Urothelium cell line (cell line): ENCODE measurements at places on chromosomes 12 and 14.
A peak's percentile ranks its signal among the peaks of the same experiment; 100 is the strongest.

- DNase-seq: no peak
Measured at GRCh38 chr12:47993491-47993890, 10.8 kb downstream of the COL2A1 start.

GRCh38 chr12:130139567-130140421, 22.5 kb upstream of the FZD10 start:
- DNase-seq: no peak

DNA sequence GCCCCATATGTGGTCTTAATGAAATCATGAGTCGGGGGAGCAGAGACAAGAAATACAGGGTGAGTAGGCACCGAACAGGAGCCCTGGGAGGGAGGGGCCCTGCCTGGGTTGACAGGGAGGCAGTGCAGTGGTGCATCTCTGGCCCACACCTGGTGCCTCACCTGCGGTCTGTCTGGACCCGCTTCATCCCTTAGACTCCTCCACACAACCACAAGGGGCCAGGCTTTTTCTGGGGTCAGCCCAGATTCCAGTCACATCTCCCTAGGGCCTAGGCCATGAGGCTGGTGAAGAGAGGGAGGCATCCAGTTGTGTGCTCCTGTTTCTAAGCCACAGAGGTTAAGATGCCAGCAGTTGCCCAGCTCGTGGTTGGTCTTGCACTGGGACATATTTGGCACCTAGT, 343.3 kb upstream of the FKBP4 start:
- DNase-seq: no peak

GRCh38 chr12:132029503-132030300, 80.0 kb downstream of the EP400 start:
- DNase-seq: no peak

- DNase-seq: no peak
Measured at GRCh38 chr14:91961297-91962220, 14.1 kb upstream of the FBLN5 start.

DNA sequence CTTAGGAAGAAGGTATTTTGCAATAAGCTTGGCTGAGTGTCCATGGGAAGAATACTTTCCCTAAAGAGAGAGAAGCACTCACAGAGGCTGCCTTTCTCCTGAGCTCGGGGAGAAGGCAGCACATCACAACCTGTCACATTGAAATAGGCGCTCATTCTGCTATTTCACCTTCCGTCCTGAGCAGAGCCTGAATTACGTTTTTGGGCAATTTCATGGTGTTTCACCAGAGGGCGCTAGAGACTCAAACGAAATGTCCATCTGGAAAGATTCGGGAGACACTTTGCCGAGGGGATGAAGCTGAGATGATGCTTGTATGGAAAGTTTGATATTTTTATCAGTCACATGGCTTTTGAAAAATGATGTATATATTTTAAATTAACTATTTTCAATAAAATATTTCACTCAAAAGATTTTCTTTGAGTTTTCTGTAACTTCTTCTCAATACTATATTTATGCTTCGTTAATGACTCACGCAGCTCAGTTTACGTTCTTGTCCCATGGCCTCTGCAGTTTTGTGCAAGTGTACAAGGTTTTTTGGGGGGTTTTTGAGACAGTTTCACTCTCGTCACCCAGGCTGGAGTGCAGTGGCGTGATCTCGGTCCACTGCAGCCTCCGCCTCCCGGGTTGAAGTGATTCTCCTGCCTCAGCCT, 17.4 kb upstream of the B4GALNT3 start:
- DNase-seq: peak; percentile 74

DNA sequence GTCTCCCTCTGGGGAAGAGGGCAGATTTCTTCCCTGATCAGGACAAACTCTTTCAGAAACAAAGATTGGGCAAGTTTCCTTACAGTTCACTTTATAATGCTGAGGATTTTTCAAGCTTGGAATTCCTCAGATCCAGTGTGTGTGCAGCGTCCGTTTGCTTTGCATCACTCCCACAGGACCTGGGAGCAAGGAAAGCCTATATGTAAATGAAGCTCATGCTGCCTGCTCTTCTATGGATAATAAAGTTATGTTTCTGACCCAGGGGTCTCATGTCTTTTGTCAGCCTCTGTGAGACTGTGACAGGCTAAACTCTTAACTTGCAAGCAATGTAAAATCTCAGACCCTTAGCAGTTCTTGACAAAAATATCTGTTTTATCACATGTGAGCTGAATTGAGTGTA, 41.6 kb downstream of the TRHDE start:
- DNase-seq: no peak

- DNase-seq: no peak
Measured at GRCh38 chr12:116640281-116640680, 81.1 kb downstream of the MAP1LC3B2 start.

GRCh38 chr14:98924046-98924445, 348.0 kb downstream of the BCL11B start:
- no peak for DNase-seq

- DNase-seq: no peak
Measured at GRCh38 chr12:132366341-132366861, 37.0 kb upstream of the GALNT9 start.

DNA sequence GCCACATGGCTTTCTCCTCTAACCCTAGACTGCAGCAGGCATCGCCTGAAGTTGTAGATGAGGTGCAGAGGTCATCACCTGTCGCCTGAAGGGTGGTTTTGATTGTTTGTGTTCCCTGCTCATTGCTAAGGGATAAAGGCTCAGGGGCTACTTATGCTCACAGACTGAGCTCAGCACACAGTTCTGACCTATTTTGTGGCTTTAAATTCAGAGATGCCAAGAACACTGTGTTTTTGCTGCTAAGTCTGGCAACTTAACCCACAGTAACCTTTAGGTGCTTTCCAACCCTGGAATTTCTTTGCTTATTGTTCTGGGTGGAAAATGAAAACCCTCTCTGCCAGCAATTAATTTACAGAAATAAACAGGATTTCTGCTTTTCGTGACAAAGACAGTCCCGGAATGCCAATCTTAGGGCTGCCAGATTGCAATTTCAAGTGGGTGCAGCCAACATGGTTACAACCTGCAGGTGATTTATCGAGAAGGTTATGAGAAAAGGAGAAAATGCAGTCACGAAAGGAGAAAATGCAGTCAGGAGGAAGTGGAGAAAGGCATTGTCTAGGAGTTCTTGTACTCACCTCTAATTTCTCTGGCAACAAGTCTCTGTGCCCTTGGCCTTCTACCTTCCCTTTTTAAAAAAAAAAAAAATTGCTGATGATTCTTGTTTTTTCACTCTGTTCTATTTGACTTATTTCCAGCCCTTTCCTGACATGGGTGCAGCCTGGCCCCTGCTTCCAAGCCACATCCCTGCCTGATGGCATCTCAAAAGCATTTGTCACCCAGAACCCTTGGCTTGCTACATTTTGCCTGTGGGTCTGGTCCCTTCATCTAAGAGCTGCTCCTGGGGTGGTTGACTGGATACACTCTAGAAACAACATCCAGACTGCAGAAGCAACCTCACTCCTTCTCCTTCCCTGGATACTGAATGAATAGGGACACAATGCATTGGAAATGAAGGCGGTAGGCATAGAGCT, 23.3 kb downstream of the NPC2 start:
- no peak for DNase-seq

DNA sequence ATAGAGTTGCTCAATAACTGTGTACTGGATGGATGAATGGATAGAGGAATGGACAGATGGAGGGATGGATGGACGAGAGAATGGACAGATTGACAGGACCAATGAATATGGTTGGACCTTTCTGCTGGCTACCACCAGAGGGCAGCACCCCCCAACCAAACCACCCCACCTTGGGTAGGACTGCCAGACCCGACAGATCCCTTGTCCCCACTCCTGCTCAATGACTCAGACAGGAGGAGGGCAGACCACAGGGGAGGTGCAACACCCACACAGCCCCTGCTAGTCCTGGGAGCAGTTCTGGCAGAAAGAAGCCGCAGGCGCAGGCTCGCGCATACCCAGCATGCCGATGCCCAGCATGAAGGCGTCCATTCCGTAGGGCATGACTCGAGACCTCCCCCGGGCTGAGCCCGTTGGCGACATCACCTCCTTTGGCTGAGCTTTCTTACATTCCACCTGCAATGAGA, 12.4 kb downstream of the MSI1 start:
- DNase-seq: peak; percentile 98

DNA sequence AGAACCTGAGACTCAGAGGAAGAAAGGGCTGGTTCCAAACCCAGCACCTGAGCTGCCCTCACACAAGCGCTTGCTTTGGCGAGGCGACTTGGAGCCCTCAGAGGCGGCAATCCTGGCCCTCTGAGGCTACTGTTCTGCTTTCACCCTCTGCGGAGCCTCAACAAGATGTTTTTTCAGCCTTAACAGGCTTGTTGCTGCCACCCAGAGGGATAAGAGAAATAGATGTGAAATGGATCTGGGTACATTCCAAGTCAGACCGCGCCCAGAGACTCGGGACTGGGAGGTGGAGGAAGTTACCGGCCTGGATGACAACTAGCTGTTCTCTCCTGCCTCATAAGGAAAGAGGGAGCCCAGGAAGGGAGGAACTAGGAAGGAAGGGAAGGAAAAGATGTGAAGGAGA, 89.6 kb downstream of the TTC7B start:
- DNase-seq: peak; percentile 11

DNA sequence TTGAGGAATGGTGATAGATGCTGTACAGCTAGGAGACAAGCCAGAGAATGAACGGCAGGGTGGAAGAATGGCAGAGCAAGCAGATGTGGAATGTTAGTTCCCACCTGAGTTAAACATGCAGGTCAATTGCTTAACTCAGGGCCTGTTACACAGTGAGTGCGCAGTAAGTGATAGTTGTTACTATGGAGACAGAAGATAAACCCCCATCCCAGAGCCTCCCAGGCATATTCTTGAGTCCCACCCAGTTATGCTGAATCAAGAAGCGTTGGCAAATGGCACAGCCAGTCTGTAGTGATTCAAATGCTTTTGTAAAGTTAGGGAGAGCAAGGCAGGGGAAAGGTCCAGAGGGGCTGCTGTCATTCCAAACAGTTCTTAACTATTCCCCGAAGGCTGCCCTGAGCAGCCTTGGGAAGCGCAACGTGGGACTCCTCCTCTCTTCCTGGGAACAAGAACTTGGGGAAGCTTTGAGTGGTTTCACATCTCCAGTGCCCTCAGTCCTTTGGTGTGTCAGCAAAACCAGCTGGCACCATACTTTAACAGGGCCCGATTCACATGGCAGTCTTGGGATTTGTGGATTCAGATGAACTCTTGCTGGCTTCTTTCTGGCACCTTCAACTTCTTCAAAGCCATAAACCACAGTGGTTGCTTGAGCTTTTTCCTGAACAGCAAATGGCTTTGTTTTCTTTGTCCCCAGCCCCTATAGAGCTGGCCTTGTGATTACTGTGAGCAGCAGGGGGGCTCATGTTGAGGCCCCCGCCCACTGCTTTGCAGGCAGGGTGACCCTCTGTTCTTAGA, 66.4 kb downstream of the PPM1A start:
- DNase-seq: no peak

GRCh38 chr14:99261912-99262787, 9.8 kb downstream of the BCL11B start:
- no peak for DNase-seq

GRCh38 chr12:118103201-118103600, 610 bp downstream of the VSIG10 start:
- no peak for DNase-seq

- peak; percentile 81 for DNase-seq
Measured at GRCh38 chr14:23929822-23930294, 23.7 kb upstream of the DHRS4 start.

DNA sequence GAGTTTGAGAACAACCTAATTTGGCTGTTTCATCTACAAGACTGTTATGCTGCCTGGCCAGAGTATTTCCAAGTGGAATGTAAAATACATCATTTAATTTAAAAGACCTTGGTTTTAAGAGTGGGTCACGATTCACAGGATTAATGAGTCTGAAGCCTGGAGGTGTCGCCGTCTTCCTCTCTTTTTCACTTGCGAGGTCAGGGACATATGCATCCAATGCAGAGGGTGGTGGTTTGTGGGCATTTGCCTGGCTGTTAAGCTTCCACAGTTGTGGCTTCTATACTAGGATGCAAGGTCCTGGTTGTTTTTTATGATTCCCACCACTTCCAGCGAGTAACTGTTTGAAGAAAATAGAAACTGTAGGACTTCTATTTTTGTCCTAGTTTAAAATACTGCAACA, 22.8 kb upstream of the RASSF3 start:
- DNase-seq: no peak

- no peak for DNase-seq
Measured at GRCh38 chr14:88599326-88599725, 36.5 kb downstream of the ZC3H14 start.

DNA sequence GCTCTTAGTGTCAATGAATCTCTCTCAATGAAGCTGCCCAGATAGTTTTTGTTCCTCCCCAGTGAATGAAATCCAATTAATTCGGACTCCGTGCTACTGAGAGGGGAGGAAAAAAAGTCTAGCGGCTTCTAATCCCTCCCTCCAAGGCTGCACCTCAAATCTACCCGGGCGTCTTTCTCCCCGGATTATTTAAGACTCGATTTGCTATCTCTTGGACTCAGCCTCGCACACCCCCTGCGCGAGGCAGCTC, 134 bp downstream of the DUSP6 start:
- DNase-seq: no peak

- DNase-seq: no peak
Measured at GRCh38 chr12:58408516-58408915, 467.1 kb downstream of the ATP23 start.

DNA sequence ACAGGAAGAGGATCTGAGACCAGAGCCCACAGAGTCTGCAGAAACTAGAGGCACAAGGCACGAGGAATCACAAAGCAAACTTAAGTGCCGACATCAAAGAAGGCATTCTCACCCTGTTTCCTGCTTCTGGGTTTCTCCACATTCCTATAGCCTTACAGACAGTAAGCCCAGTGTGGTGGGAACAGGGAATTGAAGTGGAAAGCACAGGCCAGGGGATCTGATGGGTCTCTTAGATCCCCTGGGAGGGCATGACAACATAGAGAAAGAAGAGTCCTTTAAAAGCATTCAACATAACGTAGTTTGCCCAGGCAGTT, 75.6 kb upstream of the FRMD6 start:
- DNase-seq: no peak

GRCh38 chr14:55109836-55110235, 19.2 kb upstream of the LGALS3 start:
- no peak for DNase-seq

GRCh38 chr14:99571303-99571986, 32.6 kb downstream of the CCDC85C start:
- DNase-seq: no peak

DNA sequence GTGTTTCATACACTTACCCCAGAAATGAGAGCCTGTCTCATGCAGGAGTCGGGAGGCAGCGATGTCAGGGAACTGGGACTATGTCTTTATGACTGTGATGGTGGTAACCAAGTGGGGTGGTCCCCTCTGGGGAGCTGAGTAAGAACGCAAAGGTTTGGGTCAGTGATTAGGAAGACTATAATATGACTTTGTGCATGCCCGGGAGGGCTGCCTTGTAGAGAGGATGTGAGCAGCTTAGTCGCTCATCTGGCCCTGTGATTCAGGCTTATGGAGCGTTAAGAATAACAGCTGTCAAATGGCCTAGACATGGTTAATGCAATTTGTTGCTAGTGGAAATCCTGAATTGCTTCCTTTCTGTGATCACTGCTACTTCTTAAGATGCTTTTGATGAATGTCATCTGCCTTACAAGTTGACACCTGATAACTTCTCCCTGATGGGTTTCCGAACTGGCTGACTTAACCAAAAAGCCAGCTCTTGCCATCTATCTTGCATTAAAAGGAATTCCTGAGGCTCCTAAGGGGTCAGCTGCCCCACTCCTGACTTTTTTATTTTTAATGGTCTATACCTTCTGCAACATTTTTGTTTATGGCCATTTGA, 35.4 kb upstream of the AACS start:
- no peak for DNase-seq
